Stimulated activated CD8-positive, alpha-beta memory T cell treated with anti-CD3 and anti-CD28 coated beads, Interleukin-7, amount 100 ng/mL, for 24 hours (primary cell): ENCODE measurements at places on chromosomes 6 and 20.

DNA sequence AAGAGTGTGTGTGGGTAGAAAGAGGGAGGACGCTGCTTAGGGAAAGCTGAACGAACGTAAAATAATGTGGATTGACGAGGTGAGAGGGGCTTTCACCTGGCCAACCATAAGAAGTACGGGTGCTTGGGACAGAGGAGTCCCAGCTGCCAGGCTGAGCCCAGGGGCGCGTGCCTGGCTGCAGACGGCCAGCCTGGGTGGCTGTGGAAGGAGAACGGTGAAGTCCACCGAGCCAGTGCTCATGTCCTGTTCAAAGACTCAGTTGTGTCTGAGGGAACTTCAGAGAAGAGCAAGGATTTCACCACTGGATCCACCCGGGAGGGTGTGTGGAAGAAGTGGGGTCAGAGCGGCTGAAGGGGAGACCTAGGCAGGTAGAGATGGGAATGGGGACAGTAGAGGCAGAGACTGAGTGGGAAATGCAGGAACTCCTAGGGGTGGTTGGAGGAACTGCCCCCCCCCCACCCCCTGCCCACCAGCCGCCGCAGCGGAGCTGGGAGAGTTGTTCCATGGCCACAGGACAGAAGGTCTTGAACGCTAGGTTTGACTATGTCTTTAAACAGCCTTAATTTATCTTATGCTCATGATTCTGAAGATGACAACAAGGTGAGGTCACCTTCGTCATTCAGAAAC is 68.1 kb upstream of the TBXT start:
- DNase-seq, result no peak

DNA sequence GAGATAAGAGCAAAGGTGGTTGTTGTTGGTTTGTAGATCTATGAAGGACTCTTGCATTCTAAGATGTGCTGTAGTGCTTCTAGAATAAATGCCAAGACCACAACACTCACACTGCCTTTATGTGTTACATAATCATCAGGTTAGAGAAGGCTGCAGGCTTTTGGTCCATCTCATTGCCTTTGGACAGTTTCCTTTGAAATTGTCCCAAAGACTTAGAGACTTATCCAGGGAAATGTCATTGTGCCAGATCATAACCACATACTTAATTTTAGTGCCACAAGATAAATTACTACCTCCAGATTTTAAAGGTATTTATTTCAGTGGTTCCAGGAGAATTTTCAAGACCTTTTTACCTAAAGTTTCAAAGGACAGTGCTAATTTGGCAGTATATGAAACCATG is 666.6 kb upstream of the CITED2 start:
- no peak for DNase-seq

- DNase-seq, result no peak
Observed at GRCh38 chr6:93792746-93793145, 373.4 kb upstream of the EPHA7 start.

DNA sequence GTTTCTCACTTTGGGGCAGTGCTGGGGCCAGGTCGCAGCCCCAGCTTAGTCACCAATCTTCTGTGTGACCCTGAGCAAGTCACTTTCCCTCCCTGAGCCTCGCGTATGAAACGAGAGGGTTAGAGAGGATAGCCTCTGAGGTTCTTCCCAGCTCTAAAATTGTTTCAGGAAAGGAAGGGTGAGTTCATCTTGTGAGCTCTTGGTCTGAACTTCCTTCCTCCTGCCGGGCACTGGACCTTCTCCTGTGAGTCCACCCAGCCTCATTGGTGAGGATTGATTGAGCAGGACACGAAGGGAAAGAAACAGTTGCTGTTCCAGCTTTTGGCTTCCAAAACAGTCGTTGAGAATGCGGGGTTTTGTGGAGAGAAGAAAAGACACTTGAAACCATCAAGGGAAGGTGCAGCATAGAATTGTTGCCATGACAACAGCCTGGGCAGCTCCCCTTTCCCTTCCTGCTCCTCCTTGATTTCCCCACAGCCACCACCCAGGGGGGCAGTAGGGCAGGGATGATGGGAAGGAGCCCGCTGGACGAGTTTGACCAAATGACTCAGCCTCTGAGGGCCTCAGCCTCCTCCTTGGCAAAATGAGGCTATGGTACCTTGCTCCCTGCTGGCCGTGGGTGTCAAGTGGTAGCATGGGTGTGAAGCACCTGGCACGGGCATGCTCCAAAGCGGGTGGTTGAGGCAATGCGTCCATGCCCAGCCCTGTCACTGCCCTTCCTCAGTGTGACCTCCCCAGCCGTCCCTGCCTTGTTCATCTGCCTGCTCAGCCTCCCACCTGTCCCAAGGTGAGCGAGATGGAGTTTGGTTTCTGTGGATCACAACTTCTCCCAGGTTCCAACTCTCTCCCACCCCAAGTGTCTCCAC is 107.8 kb downstream of the CDC5L start:
- no peak for DNase-seq

GRCh38 chr6:126170978-126171382 is 168.9 kb upstream of the CENPW start:
- no peak for DNase-seq

DNA sequence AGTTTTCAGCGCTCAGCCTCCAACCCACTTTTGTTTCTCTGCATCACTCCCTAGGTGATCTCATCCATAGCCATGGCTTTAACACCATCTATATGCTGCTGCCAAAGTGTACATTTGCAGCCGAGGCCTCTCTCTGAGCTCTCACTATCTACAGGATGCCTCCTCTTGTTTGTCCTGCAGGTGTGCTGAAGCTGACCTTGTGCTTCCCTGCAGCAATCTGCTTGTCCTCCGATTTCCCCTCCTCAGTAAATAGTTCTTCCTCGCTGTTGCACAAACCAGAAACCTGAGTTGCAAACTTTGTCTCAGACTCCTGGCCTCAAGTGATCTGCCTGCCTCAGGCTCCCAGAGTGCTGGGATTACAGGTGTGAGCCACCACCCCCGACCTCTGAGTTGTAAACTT is 3.7 kb upstream of the TXNDC5 start:
- DNase-seq, result no peak

- no peak for DNase-seq
Observed at GRCh38 chr6:167793421-167793820, 33.3 kb upstream of the AFDN start.
